ENCODE measurements at places on chromosomes 2 and 18. TPM values are rescaled to one million over a fixed set of nuclear protein-coding genes. Genes with fewer than 3 reads are reported as not detected.

GRCh38 chr2:236165842-236166795 is 2.1 kb downstream of the GBX2 start:
- no peak for DNase-seq

DNA sequence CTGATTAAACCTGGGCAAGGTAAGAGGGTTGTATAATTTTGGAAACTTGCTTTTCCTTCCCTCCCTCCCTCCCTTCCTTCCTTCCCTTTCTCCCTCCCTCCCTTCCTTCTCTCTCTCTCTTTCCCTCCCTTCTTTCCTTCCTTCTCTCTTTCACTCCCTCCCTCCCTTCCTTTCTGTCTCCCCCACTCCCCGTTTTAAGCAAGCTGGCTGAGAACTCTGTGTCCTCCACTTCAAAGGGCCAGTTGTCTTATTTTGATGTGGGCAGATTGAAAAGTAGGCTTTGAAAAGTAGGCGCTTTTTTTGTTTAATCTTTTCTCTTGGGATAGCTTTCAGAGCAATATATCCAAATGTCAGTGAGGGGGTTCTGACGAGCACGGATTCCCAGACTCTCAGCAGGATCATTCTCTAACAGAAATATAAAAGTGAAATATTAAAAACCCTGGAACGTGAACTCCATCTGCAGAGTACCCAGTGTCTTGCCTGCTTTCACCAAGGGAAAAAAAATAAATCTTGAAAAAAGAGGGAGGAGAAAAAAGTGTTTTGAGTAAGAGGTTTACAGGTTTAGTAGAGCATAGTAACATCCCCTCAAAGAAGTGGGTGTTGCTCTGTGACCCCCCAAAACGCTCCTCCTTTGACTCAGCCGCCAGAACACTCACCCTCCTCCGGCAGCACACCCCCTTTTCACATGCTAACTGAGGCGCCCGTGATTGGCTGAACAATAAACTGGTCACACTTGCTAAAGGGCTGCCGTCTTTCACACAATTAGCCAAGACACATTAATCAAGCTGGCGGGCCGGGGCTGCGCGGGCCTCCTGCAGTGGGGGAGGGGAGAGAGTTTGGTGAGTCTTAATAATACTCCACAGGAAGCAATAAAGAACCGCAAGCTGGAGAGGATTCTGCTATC is 52.2 kb downstream of the CDK15 start:
- DNase-seq: no peak

The KCNG2 gene
- not detected for total RNA-seq

The SPEG gene
- total RNA-seq: 49.4 TPM

The GREB1L gene
- 6.5 TPM for total RNA-seq

- no peak for DNase-seq
These were observed 282.7 kb upstream of the CDH2 start for GRCh38 chr18:28459587-28459986.

- DNase-seq: no peak
These were observed 48.3 kb upstream of the GULP1 start for GRCh38 chr2:188243381-188243780.

- DNase-seq: no peak
These were observed 31.6 kb downstream of the SUCLG1 start for GRCh38 chr2:84427235-84428138.

The CNGA3 gene
- 6.8 TPM for total RNA-seq

DNA sequence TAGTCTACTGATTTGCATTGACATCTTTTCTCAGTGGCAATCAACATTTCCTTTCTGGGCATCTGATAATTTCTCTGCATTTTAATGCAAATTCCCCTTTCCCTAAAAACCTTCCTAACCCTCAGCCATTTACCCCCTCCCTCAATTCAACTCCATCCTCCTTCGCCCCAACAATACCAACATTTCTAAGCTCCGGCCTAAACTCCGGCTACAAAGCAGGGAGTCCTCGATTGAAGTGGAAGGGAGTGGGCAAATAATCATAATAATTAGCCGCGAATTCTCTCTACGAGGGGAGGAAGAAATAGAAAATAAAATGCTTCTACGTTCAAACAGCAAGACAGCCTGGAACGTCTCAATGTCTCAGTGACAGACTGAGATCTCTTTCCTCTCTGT is 4.6 kb downstream of the BCL11A start:
- DNase-seq: no peak

The GATA6 gene
- total RNA-seq: 39.8 TPM

GRCh38 chr2:96240341-96241038 is 25.3 kb downstream of the TMEM127 start:
- DNase-seq: no peak

GRCh38 chr2:212596688-212597087 is 58.1 kb upstream of the ERBB4 start:
- DNase-seq: no peak

GRCh38 chr2:156436497-156437085 is 412 bp downstream of the GPD2 start:
- no peak for DNase-seq

DNA sequence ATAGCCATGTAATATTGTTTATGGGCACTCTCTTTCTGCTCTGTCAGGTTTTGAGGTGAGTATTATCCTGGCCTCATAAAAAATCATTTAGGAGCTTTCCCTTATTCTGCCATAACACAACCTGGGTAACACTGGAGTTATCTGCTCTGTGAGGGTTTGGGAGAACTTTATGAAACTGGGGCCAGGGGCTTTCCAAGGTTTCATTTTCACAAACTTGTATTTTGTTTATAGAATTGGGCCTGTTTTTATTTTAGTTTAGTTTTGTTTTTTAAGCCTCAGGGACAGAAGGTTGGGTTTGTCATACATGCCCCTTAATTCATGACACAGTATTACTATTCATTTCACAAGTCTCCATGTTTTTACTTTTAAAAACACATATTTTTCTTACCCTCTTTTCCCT is 83.5 kb downstream of the IRS1 start:
- no peak for DNase-seq

- peak; percentile 83 for DNase-seq
These were observed 95.5 kb downstream of the DYSF start for GRCh38 chr2:71548646-71549425.

DNA sequence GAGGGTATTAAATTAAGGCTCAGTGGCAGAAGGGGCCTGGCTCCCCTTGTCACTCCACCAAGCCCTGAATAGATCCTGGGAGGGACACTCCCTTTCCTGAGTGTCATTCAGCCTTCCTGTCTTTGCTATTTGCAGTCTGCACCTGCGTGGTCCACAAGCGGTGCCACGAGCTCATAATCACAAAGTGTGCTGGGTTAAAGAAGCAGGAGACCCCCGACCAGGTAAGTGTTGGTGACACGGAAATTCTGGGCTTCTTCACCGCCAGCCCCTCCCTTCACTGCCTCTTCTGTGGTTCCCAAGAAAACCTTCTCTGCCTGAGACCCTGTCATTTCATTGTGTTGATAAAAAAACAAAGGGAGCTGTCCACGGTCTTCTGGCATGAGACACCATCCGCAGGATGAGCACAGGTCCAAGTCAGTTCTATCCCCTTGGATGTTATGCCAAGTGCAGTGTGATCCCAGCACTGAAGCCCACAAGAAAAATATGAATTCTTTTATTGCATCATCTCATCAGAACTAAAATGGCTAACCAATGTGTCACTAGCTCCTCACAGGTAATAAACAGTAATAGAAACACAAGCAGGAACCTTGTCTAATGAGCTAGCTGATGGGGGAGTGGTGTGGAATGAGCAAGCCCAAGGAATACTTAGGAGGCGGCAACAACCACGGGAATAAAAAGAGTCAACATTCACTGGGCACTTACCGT is 316.9 kb upstream of the EPAS1 start:
- DNase-seq: no peak

GRCh38 chr2:178689808-178690207 is 117.4 kb downstream of the TTN start:
- DNase-seq: no peak

The ANKRD36B gene
- total RNA-seq: 42.1 TPM

The FAM161A gene
- 3.6 TPM for total RNA-seq

DNA sequence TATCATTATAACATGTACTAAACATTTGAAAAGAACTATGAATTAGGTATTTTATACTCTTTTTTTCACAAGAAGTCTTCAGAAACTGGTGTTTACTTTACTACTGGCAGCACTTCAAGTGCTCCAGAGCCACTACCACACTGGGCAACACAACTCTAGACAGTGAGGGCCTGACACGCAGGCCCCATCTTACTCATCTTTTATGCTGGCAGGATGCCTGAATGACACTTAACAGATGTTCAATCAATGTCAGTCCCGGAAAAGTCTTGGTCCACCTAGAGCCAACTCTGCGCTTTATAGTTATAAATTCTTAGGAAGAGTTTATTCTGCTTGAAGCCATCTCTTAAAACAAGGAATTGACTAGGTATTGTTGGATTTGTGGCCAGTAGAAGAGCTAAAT is 8.7 kb upstream of the WIPF1 start:
- DNase-seq: no peak

The ACVR1 gene
- total RNA-seq: 13.1 TPM

The EFR3B gene
- 5.3 TPM for total RNA-seq

The SERPINB4 gene
- 0.17 TPM for total RNA-seq

- DNase-seq: no peak
These were observed 58.8 kb downstream of the SCN1A start for GRCh38 chr2:166068981-166069380.

DNA sequence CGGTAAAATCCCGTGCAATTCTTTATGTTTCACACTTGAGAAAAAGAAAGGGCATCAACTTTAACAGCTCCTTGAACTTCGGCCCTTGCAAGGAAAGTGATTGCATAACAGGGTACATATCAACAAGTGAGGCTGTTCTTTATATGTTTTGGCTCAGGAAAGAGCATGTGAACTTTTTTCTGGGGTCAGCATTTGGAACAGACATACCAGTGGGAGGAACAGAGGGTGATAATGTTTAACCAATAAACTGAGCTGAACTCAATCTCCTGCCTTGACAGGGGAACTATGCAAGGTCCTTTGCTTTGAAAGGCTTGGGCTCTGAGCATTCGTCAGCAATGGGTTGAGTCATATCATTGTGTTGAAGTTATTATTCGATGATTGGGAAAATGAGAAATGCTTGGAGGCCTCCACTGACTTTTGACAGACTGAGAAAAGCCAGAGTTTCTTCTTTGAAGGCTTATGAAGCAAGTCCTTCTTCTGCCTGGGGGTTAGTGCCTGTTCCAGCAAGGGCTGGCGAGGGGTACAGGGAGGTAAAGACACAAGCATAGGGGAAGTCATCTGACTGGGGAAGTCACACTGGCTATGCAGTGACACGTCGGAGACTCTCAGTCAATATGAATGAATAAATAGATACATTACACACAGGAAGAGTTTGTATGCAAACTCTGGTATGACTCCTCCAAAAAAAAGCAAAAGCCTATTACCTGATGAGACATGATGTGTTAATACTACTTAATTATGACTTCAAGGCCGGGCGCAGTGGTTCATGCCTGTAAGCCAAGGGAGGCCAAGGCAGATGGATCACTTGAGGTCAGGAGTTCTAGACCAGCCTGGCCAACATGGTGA is 57.2 kb downstream of the CYB5A start:
- DNase-seq: no peak

DNA sequence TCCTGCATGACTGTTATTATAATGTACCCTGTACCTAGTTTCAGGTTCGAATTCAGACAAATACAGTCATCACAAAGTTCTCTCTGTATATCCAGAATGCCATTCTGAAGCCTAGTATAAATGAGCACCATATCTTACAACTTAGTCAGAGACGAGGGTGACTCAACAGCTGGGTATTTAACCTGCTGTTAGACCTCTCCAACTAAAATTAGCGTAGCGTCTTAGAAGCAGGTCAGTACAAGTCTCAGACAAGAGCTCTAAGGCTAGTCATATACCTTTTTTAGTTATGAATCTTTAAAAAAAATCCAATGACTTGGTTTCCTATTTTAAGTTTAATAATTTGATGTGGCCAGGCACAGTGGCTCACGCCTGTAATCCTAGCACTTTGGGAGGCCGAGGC is 74.1 kb downstream of the CABYR start:
- no peak for DNase-seq

- DNase-seq: peak; percentile 87
These were observed at the start of gene BBS5 for GRCh38 chr2:169479257-169480078. BBS5 (plus strand) TSS chr2:169479494; CDS start chr2:169479554, 60 bp downstream.

DNA sequence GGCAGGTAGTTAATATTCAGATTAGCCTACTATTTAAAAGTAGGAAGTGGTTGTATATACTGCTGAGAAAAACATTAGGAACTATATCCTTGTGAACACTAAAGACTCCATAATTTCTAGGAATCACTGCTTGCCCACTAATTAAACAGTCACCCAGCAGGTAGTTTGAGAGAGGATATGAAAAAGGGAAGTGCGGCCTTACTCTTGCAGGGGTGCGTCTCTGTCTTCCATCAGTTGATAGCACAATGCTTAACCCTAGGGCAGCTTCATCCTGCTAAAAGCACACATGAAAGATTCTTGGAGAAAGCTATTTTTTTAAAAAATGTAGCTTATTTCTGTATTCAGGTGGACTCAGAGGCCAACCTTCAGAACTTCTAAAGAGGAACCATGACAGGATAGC is 53.1 kb upstream of the ATP5MC3 start:
- no peak for DNase-seq

GRCh38 chr2:188746727-188747126 is 227.4 kb upstream of the COL3A1 start:
- no peak for DNase-seq

GRCh38 chr2:161947836-161948235 is 126.2 kb downstream of the DPP4 start:
- DNase-seq: no peak

- no peak for DNase-seq
These were observed 4.1 kb downstream of the CDK5R2 start for GRCh38 chr2:218963601-218964000.

- no peak for DNase-seq
These were observed 19.7 kb downstream of the CYRIA start for GRCh38 chr2:16645775-16646559.

The FAM237A gene
- not detected for total RNA-seq

- DNase-seq: no peak
These were observed 92.7 kb upstream of the KLF7 start for GRCh38 chr2:207258263-207258991.

GRCh38 chr2:168152902-168153530 is 94.4 kb downstream of the STK39 start:
- no peak for DNase-seq

- no peak for DNase-seq
These were observed 102.8 kb upstream of the STPG4 start for GRCh38 chr2:47257946-47258348.

DNA sequence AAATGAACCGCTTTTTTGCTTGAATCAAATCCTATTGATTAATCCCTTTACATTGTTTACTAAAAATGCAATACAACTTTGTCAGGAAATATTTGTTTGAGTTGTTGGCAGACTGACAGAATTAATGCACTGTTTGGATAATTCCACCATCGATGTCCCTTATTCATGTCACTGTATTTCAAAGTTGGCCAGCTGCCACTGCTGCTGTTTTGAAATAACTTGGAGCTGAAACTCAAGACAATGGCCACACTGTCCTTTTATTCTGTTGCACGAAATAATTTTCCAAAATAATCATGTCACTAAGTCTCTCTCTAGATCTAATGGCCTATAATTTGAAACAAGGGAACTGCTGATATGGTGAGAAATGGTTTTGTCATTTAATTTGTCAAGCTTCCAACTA is 55.2 kb upstream of the PAX3 start:
- DNase-seq: no peak

DNA sequence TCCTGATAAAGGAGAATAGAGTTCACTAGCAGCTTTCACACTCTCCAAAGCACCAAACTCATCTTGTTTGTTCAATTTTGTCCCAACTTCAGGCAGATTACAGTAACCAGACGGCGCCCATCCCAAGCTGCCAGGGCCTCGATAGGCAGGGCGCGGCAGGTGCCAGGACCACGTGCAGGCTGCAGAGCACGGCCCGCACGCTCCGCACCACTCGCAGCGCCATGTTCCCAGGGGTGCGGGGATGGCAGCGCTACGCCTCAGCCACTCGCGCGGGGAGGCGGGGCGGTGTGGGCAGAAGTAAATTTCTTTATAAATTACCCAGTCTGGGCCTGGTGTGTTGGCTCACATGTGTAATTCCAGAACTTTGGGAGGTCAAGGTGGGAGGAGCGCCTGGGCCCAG is 30.3 kb upstream of the INO80D start:
- no peak for DNase-seq

The RELCH gene
- total RNA-seq: 30.6 TPM
